ENCODE measurements at places on chromosomes 4 and X. TPM values are rescaled to one million over a fixed set of nuclear protein-coding genes. Genes with fewer than 3 reads are reported as not detected.

GRCh38 chrX:97850911-97851310 lies 967.2 kb downstream of the RPA4 start:
- H3K4me1 ChIP-seq, result no peaks in the 10 kb centered on the region
- H3K36me3 ChIP-seq, result no peaks in the 10 kb centered on the region
- DNase-seq, result no peak
- H3K27me3 ChIP-seq, result no peaks in the 10 kb centered on the region
- H3K27ac ChIP-seq, result no peak overlapping the region

- no peak for DNase-seq
- peaks cover 5% of the 10 kb centered on the region for H3K4me1 ChIP-seq
- no peak overlapping the region for H3K4me3 ChIP-seq
- H3K36me3 ChIP-seq, result no peaks in the 10 kb centered on the region
Measured at GRCh38 chrX:110156167-110156754, 153.3 kb downstream of the TMEM164 start.

DNA sequence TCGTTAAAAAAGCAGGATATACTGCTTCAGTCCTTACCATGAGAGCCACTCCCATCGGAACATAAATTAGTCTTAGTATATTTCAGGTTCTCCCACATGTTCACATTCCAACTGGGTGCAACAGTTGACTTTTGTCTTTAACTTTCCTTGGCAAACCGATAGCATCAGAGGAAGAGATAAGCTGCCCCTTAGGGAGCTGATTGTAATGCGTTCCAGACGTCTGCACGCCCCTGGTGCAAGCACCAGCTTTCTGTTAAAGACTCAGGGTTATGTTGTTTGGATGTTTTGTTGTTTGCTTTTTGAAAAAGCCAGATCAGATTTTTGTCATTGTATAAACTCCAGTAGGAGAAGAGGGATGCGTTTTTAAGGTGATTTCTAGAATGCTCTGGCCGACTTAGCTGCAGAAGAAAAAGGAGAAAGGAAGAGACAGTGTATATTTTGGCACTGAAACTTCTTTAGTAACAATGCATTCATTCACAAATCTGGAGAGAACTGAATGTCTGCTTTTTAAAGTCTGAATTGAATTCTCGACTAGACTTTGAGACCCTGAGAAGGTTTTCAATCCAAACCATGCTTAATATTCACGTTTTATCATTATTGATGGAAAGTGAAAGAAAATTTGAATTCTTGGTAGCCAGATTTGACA lies 160.9 kb downstream of the CBR4 start:
- no peak for DNase-seq
- H3K27ac ChIP-seq, result peak overlapping the region; percentile 86
- no peaks in the 10 kb centered on the region for H3K27me3 ChIP-seq
- peaks cover 100% of the 10 kb centered on the region for H3K4me1 ChIP-seq

GRCh38 chr4:86970447-86971354 lies 35.9 kb downstream of the AFF1 start:
- H3K36me3 ChIP-seq, result no peaks in the 10 kb centered on the region
- H3K27me3 ChIP-seq, result no peaks in the 10 kb centered on the region
- H3K4me1 ChIP-seq, result peaks cover 68% of the 10 kb centered on the region
- no peak overlapping the region for H3K27ac ChIP-seq
- DNase-seq, result no peak

- H3K27me3 ChIP-seq, result no peaks in the 10 kb centered on the region
- no peak overlapping the region for H3K27ac ChIP-seq
- no peaks in the 10 kb centered on the region for H3K4me1 ChIP-seq
- no peak for DNase-seq
Measured at GRCh38 chrX:40278340-40279090, 180.8 kb upstream of the BCOR start.

DNA sequence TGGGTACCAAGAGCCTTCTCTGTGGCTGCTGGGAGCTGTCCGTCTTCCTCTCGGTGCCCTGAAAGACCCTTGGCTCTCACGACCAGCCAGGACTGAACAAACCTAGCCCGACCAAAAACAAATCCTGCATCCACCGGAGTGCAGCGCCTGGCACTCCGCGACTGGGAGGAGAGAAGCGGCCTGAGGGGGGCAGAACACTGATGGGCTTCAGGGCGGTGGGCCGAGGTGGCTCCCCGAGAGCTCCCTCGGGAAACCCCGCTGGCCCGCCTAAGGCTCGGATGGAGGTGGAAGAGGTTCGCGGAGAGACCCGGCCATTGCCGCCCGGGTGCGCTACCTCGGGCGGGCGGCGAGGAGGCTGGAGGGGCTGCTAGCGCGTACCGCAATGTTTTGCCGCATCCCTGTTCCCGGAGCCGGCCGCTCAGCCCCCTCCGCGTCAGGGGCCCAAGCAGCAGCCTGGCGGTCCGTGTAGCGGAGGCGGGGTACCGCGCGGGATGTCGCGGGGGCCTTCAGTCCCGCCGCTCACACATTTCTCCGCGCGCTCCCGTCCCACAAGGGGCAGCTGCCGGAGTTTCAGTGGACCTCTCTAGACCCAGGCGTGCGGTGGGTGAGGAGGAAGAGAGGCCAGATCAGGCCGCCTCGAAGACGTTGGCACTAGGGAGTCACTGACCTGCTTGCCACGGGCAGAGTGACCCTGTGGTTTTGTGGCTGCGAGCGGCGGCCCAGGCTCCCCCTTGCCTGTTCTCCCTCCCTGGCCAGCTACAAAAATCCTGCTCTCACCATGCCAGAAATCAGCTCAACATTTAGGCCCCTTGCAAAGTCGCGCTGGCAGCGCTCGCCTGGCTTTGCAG lies 2.2 kb downstream of the SLITRK4 start:
- no peak overlapping the region for H3K27ac ChIP-seq
- no peaks in the 10 kb centered on the region for H3K36me3 ChIP-seq
- H3K27me3 ChIP-seq, result peaks cover 39% of the 10 kb centered on the region
- peaks cover 4% of the 10 kb centered on the region for H3K4me1 ChIP-seq

- peaks cover 6% of the 10 kb centered on the region for H3K4me1 ChIP-seq
- H3K27me3 ChIP-seq, result no peaks in the 10 kb centered on the region
- H3K4me3 ChIP-seq, result no peak overlapping the region
- peak overlapping the region; percentile 67 for H3K27ac ChIP-seq
- H3K36me3 ChIP-seq, result peaks cover 5% of the 10 kb centered on the region
Measured at GRCh38 chrX:154534526-154535322, 11.9 kb downstream of the G6PD start.

- H3K4me3 ChIP-seq, result no peak overlapping the region
- DNase-seq, result no peak
- H3K27ac ChIP-seq, result no peak overlapping the region
- no peaks in the 10 kb centered on the region for H3K36me3 ChIP-seq
- H3K27me3 ChIP-seq, result no peaks in the 10 kb centered on the region
- H3K4me1 ChIP-seq, result no peaks in the 10 kb centered on the region
Measured at GRCh38 chr4:92825256-92825655, 521.5 kb downstream of the GRID2 start.

DNA sequence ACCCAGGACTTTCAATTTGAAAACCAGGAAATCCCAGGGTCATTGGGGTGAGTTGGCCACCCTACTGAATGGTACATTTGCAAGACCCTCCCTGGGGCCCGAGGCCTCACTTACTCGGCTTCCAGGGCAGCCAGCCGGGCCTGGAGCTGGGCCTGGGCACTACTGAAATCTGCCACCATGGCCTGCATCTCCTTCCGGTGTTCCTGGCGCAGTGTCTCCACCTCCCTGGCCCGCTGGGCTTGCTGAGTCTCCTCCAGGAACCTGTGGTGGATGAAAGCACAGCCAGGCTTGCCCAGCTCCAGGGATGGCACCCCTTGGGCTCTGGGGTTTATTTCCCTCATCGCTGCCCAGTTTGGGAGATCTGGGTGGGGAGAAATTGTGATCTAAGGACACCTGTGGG lies 24.7 kb downstream of the MED28 start:
- H3K36me3 ChIP-seq, result peaks cover 12% of the 10 kb centered on the region
- no peak overlapping the region for H3K4me3 ChIP-seq
- no peak for DNase-seq
- no peaks in the 10 kb centered on the region for H3K27me3 ChIP-seq

- no peak overlapping the region for H3K4me3 ChIP-seq
- H3K27ac ChIP-seq, result peak overlapping the region; percentile 57
- H3K36me3 ChIP-seq, result no peaks in the 10 kb centered on the region
Measured at GRCh38 chrX:69988955-69989394, 60.8 kb downstream of the AWAT2 start.

- no peaks in the 10 kb centered on the region for H3K27me3 ChIP-seq
- H3K27ac ChIP-seq, result no peak overlapping the region
- DNase-seq, result no peak
- H3K36me3 ChIP-seq, result peaks cover 62% of the 10 kb centered on the region
Measured at GRCh38 chr4:67468830-67469229, 76.5 kb downstream of the CENPC start.

DNA sequence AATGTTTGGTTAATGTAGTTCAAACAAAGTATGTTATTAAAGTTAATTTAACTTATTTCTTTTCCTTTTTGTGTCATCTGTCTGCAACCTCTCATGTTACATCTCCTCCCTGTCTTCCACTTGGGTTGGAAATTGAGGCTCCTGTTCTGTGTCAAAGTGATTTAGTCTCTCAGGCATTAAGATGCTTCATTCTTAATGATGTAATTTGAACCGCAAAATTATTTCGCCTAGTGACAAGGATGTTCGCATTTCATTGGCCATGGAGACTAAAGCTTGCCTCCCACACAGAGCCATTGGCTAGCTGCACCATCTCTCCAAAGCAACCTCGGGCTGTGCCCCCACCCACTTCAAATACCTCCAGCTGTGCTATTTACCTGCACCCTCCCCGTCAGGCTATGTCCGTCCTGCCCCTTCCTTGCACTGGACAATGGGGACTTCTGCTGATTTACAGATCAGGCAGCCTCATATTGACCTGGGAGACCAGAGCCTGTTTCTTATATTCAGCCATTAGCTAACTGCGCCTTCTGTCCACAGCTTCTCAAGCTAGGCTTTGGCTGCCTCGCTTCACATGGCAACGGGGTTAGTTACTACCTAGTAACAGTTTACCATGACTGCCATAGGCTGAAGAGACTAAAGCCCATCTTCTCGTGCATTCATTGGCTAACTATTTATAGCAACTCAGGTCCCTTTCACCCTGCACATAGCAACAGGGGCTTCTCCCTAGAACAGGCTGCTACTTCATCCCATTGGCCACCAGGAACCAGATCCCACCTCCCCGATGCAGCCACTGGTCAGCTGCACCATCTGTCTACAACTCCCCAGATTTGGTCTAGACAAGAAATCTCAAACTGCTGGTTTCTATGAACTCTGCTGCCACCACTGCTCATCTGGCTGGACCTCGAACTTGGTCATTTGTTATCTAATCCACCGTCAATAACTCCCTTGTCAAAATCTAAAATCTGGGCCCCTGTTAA lies 8.6 kb upstream of the ZNF157 start:
- H3K36me3 ChIP-seq, result no peaks in the 10 kb centered on the region
- H3K27me3 ChIP-seq, result no peaks in the 10 kb centered on the region
- DNase-seq, result peak; percentile 69
- H3K4me3 ChIP-seq, result peak overlapping the region; percentile 61

DNA sequence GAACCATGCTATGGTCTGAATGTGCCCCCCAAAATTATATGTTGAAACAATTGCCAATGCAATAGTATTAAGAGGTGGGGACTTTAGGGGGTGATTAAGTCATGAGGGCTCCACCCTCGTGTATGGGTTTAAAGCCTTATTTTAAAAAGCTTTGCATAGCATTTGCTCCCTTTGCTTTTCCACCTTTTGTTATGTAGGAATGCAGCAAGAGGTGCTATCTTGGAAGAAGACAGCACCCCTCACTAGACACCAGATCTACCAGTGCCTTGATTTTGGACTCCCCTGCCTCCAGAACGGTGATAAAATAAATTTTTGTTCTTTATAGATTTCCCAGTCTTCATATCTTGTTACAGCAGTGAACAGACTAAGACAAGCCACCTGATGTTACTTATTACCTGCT lies 23.3 kb upstream of the NPNT start:
- DNase-seq, result no peak
- H3K36me3 ChIP-seq, result no peaks in the 10 kb centered on the region
- no peak overlapping the region for H3K4me3 ChIP-seq
- no peaks in the 10 kb centered on the region for H3K27me3 ChIP-seq
- no peak overlapping the region for H3K27ac ChIP-seq

GRCh38 chrX:33726281-33727160 lies 405.6 kb downstream of the FAM47A start:
- peak overlapping the region; percentile 55 for H3K4me3 ChIP-seq
- no peaks in the 10 kb centered on the region for H3K4me1 ChIP-seq
- H3K36me3 ChIP-seq, result no peaks in the 10 kb centered on the region
- peaks cover 4% of the 10 kb centered on the region for H3K27me3 ChIP-seq
- peak overlapping the region; percentile 16 for H3K27ac ChIP-seq

DNA sequence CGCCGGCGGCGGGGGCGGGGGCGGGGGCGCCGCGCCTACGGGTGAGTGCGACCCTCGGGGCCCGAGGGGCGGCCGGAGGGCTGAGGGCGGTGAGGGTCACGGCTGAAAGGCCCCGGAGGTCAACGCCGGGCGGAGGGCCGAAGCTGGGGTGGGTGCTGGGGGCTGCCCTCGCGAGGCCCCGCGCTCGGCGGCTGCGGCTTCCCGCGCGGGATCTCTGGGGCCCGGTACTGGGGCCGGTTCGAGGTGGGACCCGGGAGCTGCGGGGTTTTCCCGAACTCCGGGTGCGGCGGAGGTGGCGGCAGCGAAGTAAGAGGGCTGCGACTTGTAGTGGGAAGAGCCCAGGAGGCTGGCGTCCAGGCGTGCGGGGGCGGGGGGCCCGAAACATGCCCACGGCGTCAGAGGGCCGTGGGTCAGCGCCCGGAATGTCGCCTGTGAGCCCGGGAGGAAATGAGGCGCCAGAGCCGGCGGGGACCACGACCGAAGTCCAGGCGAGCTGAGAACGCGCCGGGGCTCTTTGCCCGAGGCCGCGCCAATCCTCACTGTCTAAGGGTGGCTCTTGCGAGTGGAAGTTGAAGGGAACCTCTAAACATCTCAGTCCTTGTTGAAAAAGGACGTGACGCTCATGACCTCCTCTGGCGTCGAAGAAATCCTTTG lies 407 bp downstream of the IL13RA1 start:
- H3K4me1 ChIP-seq, result peaks cover 19% of the 10 kb centered on the region
- H3K27ac ChIP-seq, result peak overlapping the region; percentile 89
- H3K36me3 ChIP-seq, result no peaks in the 10 kb centered on the region
- no peaks in the 10 kb centered on the region for H3K27me3 ChIP-seq
- DNase-seq, result peak; percentile 37
- H3K4me3 ChIP-seq, result peak overlapping the region; percentile 74

DNA sequence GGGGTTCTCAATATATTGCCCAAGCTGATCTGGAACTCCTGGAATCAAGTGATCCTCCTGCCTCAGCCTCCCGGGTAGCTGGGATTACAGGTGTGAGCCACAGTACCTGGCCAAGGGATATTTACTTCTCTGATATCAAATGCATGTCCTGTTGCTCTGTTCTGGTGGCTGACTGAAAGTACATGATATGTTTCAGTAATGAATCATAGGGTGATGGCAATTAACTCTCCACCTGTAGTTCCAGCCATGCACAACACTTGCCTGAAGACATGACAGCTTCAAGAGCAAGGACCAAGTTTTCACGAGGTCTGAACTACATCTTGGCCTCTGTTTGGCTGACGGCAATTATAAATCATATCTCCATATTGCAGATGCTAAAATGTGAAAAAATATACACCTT lies 9.1 kb downstream of the ZCCHC4 start:
- DNase-seq, result no peak
- no peaks in the 10 kb centered on the region for H3K27me3 ChIP-seq
- no peaks in the 10 kb centered on the region for H3K4me1 ChIP-seq
- H3K36me3 ChIP-seq, result peaks cover 18% of the 10 kb centered on the region
- no peak overlapping the region for H3K4me3 ChIP-seq

RAB41 gene
- not detected for total RNA-seq

PPEF2 gene
- total RNA-seq, result not detected

MGAT4D gene
- total RNA-seq, result not detected

ERCC6L gene
- not detected for total RNA-seq

CCDC120 gene
- total RNA-seq, result 1.6 TPM

NOX1 gene
- not detected for total RNA-seq

TRIML2 gene
- not detected for total RNA-seq

NHS gene
- 1.0 TPM for total RNA-seq

Data from left ventricle myocardium inferior (tissue), 1 donor.